Muscle of leg (tissue), 16 donors: ENCODE measurements at places on chromosomes 13 and 19. TPM values are rescaled to one million over a fixed set of nuclear protein-coding genes. Genes with fewer than 3 reads are reported as not detected.

The NLRP13 gene
- not detected for total RNA-seq

GRCh38 chr13:107076801-107077200 is 508.9 kb upstream of the ARGLU1 start:
- peak; percentile 41 for DNase-seq

The DCAF15 gene
- 14.9 TPM for total RNA-seq

DNA sequence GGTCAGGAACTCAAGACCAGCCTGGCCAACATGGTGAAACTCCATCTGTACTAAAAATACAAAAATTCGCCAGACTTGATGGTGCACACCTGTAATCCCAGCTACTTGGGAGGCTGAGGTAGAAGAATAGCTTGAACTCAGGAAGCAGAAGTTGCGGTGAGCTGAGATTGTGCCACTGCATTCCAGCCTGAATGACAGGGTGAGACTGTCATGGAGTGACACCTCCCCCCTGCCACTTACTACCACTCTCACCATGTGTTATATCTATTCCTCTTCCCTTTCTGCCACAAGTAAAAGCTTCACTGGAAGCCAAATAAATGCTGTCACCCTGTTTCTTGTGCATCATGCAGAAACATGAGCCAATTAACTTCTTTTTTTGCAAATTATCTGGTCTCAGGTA is 10.6 kb upstream of the CEACAM4 start:
- DNase-seq: no peak

DNA sequence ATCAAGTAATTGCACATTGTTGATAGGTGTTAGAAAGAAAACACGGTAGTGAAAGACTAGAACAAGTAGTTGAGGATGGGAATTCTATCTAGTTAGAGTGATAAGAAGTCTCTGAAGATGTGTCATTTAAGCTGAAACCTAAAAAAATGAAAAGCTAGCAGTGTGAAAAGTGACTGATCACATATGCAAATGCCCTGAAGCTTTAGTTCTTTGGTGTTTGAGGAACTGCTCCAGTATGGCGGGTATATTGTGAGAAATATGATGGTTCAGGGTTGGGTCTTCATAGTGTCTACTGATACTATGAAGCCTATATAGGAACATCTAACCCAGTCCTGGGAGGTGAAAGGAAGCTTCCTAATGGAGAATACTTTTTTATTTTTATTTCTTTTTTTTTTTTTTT is 45.0 kb downstream of the GPALPP1 start:
- DNase-seq: no peak

GRCh38 chr13:79675931-79676660 is 195.1 kb downstream of the NDFIP2 start:
- DNase-seq: no peak

DNA sequence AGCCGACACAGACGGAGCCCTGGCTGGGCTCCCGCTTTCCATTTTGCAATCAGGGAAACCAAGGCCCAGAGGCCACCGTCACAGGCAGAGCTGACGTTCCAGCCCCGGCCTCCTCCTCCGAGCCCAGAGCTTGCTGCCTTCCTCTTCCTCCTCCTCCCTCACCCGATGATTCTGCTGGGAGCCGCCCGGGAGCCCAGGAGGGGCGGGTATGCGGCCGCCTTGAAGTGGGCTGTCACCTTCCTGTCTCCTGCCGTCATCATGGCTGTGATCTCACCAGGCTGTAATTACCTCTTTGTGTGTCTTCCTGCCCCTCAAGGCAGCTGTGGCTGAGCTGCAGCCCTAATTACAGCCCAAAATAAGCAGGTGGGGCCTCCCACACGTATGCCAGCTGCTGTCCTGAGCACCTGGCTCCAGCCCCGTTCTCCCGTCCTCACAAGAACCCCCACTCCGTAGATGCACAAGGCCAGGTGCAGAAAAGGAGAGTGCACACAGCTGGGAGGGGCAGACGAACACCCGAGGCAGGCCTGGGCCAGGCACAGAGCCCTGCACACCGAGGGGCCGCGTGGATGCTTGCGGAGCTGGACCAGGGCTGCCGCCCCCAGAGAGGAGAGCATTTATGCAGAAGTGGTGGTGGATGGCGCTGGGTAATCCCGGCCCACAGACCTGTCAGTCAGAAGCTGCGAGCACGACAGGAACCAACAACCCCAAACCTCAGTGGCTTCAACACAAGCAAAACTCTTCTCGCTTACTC is 4.0 kb downstream of the TPGS1 start:
- DNase-seq: peak; percentile 76

The OR7D2 gene
- under 0.01 TPM for total RNA-seq

- DNase-seq: no peak
Measured at GRCh38 chr13:66992183-66992582, 238.0 kb downstream of the PCDH9 start.

- DNase-seq: peak; percentile 33
Measured at GRCh38 chr13:53198017-53198416, 169.4 kb downstream of the OLFM4 start.

DNA sequence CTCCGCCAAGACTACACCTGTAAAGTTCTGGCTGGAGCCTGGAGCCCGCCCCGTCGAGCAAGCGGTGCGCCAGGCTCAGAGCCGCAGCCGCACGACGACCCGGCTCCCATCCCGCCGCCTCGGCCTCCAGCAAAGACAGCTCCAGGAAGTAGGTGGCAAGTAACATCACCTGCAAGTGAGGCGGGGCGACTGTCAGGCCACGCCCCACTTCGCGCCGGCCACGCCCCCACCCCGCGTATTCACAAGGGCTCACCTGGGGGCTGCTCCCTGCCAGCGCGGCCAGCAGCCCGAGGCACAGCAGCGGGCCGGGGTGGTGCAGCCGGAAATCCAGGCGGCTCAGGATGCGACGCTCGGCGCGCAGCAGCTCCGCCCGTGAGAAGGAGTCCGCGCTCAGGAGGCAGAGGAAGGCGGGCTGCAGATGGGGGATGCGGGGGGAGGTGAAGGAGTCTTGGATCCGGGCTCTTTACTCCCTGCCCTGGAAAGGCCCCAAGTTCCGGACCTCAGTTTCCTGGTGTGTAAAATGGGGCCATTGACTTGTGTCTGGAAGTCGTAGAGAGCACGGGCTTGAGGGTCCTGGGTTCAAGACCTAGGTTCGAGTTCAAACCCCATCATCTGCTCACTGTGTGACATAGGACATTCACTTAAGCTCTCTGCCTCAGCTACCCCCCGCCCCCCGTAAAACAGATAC is 3.2 kb downstream of the CCNP start:
- no peak for DNase-seq

- no peak for DNase-seq
Measured at GRCh38 chr13:39998166-39998565, 342.7 kb downstream of the COG6 start.

The CCDC194 gene
- total RNA-seq: not detected

- no peak for DNase-seq
Measured at GRCh38 chr13:52670726-52671125, 18.1 kb downstream of the SUGT1 start.

The PLK5 gene
- total RNA-seq: 0.13 TPM

- no peak for DNase-seq
Measured at GRCh38 chr13:21218351-21219035, 42.0 kb downstream of the MRPL57 start.

The ZNF528 gene
- total RNA-seq: 30.0 TPM

DNA sequence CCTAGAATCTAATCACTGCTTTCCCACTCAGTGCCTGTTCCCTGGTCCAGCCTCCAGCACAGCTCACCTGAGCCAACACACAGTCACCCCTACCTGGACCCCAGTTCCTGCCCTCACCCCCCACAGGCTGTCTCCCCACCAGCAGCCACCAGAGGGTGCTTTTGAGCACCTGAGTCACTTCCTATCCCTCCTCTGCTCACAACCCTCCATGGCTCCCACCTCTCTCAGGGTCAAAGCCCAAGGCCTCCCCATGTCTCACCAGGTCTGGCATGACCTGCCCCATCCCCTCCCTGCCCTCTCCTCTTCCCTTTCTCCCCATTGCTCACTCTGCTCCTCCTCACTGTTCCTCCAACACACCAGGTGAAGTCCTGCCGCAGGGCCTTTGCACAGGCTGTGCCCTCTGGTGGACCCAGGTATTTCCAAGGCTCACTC is 7.1 kb upstream of the DPP9 start:
- DNase-seq: no peak

DNA sequence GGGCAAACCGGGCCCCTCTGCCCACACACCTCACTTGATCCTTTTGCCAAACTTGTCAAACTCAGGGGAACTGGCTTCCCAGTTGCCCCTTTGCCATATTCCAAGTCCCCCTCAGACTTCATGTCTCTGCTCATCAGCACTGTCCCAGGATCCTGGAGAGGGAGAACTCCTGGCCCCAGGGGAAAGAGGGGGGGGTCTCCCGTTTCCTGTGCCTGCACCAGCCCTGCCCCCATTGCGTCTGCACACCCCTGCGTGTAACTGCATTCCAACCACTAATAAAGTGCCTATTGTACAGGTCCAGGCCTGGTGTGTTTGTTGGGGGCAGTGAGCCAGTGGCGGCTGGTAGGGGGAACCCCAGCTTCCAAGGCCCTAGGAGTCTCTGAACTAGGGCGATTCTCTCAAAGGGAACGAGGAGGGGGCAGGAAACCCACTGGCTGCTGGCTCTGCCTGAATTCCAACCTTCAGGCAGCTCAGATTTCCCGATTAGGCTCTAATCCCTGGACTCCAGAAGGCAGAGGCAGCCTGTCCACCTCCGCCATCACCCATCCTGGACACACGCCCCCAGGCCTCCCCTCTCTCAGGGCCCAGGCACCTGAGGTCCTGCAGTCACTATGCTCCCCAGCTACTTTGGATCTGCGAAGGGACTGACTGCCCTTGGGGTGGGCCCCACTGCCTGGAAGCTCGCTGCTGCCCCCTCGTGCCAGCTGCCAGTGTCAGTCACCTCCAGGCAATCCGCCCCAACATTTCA is 9.7 kb upstream of the ILF3 start:
- peak; percentile 90 for DNase-seq

GRCh38 chr13:48405875-48406274 is 7.0 kb downstream of the LPAR6 start:
- DNase-seq: no peak

The TMEM38A gene
- total RNA-seq: 86.7 TPM

DNA sequence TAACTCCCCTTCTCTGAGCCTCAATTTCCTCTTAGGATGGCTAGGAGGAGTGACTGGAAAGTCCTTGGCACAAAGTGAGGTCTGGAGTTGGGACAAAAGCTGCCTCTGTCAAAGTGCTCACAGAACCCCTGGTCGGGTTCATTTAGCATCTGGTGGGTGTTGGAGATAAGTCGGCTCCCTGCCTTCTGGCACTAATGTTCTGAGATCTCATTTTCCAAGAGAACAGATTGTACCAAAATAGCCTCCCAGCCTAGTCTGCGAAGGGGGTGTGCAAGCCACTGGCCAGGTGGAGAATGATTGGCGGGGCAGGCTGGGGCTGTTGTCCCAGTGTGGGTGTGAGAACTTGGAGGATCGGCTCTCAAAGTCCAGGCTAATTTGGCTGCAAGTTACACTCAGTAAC is 20.7 kb upstream of the NWD1 start:
- DNase-seq: peak; percentile 63

The OR7D4 gene
- not detected for total RNA-seq

The SLITRK5 gene
- total RNA-seq: 1.6 TPM

The FFAR1 gene
- total RNA-seq: 0.04 TPM

- no peak for DNase-seq
Measured at GRCh38 chr13:40438022-40438680, 228.3 kb downstream of the FOXO1 start.

GRCh38 chr13:95176611-95177259 is 124.5 kb downstream of the ABCC4 start:
- no peak for DNase-seq

The CLEC17A gene
- not detected for total RNA-seq

DNA sequence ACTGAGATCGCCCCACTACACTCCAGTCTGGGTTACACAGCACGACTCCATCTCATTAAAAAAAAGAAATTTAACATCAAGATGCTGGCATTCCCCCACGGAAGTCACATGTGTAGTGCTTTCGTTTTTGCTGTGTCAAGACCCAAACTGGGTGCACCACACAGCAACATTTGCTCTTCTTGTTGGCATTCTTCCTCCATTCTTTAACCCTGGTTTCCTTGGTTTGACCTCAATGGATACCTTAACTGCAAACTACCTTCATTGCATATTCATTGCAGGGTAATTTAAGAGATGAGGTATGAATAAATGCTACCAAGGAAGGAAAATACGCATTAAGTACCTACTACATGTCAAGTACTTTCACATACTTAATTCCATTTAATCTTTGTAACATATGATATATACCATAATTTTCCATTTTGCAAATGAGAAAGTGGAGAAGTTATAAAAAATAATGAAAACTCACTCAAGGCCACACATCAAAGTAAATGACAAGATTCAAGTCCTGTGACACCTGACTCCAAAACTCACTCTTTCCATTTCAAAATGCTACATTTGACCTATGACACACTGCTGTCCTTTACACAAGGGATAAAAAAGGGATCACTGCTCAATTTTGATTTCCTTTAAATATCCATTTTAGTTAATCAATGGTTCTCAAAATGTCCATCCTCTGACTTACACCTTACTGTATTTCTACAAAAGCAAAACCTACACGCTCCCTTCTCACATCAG is 59.2 kb downstream of the STK24 start:
- DNase-seq: no peak

DNA sequence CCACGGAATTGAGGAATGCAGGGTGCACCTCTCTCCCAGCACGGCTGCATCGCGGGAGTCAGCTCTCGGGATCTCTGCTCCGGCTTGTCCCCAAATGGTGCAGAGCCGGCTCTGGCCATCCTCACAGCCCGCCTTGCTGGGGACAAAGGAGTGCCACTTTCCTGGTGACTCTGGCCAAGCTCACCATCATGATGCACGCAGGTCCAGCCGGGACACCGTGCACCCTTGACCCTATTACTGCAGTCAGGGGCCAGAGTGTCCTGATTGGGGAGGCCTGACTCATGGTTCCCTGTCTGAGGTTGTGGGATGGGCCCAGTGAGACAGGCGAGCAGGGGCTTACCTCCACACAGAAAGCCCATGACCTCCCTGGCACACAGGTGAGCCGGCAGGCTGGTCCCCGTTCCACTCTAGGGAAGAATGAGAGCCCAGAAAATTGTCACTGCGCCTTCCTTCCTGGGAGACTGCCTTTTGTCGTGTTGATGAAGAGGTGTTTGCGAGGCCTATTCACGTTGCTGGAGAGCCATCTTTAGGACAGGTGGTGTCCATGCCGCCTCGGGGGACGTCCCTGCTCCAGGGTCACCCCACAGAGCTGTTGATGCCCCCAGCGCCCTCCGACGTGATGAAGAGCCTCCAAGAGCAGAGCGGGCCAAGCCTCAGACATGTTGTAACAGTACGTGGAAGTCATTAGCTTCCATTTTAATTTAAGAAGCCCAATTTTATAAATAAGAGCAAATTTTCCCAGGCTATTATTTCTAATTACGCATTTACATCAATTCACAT is 18.5 kb upstream of the VSTM2B start:
- DNase-seq: no peak

The VSTM2B gene
- total RNA-seq: 0.27 TPM

The NOVA2 gene
- 0.98 TPM for total RNA-seq
